ENCODE measurements at places on chromosomes 12 and 14.

DNA sequence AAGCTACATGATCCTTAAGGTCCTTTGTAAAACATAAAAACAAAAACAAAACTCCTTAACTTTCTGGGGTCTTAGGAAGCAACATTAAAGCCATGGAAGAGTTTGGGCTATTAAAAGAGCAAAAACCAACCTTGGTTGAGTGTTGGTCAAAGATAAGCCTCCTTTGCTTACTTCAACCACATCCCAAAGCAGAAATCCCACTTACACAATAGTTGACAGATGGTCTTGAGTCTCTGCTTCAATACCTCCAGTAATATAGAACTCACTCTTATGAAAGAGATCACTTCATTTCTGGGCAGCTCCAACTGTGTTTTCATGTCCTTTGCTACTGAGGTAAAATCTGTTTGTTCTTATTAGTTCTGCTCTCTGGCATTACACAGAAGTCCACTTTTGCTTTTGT is 125.8 kb downstream of the SLC38A4 start:
- DNase-seq: no peak

DNA sequence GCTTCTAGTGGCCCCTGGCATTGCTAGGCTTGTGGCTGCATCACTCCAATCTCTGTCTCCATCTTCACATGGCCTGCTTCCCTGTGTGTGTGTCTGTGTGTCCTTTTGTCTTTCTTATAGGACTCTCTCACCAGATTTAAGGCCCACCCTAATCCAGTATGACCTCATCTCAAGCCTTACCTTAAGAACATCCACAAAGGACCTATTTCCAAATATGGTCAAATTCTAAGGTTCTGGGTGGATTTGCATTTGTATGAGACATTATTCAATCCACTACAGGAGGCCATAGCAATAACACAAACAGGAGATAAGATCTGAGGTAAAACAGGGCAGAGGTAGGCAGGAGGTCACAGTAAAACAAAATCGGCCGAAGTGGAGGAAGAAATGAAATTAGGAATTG is 375.9 kb downstream of the BTG1 start:
- DNase-seq: no peak

GRCh38 chr14:22561661-22562579 is 27.1 kb downstream of the DAD1 start:
- DNase-seq: peak; percentile 77

DNA sequence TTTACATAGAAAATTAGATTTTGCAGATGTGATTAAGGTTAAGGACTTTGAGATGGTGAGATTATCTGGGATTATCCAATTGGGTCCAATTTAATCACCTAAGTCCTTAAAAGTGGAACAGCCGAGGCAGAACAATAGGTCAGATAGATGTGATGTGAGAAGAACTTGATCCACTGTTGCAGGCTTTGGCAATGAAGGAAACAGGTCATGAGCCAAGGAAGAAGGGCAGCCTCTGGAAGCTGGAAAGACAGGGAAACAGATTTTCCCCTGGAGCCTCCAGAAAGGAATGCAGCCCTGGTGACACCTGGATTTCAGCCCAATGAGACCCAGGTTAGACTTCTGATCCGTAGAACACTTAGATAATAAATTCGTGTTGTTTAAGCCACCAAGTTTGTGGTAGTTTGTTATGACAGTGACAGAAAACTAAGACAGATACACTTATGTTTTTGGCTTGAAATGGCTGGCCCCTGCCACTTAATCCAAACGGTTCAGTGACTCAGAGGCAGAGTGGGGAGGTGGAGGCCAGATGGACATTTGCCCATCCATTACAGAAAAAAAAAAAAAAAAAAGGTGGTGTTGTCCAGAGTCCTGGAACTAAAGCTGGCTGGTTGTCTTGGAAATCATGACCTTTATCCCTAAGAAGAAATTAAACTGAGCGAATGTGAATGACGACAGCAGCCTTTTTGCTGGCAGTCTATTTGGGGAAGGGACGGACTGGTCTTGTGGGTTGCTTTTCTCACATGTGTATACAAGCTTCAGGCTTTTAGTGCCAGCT is 181.9 kb upstream of the NRXN3 start:
- DNase-seq: no peak

DNA sequence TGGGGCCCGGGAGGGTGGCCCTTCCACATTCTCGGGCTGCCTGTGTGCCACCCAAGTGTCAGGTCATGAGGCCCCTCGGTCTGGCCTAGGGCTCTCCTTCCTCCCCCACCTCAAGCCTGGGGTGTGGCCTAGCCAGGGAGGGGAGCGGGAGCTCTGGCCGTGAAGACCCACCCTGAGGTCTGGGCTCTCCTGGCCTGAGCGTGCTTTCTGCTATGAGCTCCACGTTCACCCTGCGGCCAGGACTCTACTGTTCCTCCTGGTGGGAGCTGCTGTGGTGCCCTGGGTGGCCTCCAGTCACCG is 12.0 kb downstream of the PACS2 start:
- DNase-seq: no peak

GRCh38 chr12:47954058-47954457 is 9.3 kb upstream of the TMEM106C start:
- no peak for DNase-seq
